Central memory CD4-positive, alpha-beta T cell (primary cell): ENCODE measurements at places on chromosomes 12 and 14.

DNA sequence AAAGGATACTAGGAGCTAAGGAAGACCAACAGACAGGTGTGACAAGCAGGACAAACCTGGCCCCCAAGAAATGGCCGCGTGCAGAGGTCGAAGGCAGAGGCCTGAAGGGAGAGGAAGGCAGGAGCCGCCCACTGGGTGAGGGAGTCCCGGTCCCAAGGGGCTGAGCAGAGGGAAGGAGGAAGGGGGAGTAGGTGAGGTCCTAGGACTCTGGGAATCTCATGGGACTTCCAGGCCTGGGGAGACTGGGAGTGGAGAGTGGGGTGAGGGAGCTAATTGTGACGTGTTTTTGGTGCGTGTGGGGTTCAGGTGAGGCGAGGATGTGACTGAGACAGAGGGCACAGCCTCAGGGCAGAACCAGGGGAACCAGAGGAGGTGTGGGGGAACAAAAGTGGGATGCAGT is 11.7 kb upstream of the FLVCR2 start:
- no peak for DNase-seq

GRCh38 chr12:75690296-75690955 is 179.0 kb upstream of the KRR1 start:
- no peak for DNase-seq

- DNase-seq, result no peak
These were observed at the start of gene AVPR1A for GRCh38 chr12:63150713-63151622. Gene AVPR1A, minus strand, starts transcription at chr12:63151201. Its CDS starts 365 bp downstream, at chr12:63150836.

DNA sequence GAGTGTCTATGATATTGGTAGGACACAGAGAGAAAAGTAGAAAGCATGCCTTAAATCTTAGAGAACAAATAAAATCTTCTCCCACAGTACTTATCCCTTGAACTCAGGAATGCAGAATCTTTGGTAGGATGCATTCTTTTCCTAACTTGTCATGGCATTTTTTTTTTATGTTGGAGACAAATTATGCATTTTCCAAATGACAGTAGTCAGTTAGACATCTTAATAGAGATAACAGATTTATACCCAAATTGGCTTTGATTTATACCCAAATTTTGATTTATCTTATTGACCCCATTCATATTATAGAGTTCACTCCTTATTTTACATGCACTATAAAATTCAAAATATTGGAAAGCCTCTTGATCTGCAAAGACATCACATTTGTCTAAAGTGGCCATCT is 132.9 kb downstream of the CNTN1 start:
- DNase-seq, result no peak

- no peak for DNase-seq
These were observed 788 bp downstream of the SFSWAP start for GRCh38 chr12:131711551-131712205.

- no peak for DNase-seq
These were observed 9.7 kb upstream of the CCDC197 start for GRCh38 chr14:93987376-93987775.

DNA sequence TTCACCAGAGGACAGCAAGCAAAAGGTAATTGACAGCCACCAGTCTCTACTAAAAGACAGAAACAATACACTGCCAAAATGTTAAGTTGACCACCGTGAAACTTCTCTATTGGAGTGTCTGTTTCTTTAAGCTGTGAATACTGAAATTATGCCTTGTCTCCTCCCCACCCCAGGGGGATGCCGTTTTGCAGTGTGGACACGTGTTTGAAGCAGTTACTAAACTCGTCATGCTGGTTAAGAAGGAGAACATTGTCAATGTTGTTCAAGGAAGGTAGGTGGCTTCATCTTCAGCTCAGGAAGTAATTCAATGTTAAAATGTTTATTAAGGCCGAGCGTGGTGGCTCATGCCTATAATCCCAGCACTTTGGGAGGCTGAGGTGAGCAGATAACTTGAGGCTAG is 32.8 kb downstream of the KCTD10 start:
- DNase-seq, result no peak

GRCh38 chr12:67517181-67517887 is 131.2 kb upstream of the DYRK2 start:
- DNase-seq, result no peak

DNA sequence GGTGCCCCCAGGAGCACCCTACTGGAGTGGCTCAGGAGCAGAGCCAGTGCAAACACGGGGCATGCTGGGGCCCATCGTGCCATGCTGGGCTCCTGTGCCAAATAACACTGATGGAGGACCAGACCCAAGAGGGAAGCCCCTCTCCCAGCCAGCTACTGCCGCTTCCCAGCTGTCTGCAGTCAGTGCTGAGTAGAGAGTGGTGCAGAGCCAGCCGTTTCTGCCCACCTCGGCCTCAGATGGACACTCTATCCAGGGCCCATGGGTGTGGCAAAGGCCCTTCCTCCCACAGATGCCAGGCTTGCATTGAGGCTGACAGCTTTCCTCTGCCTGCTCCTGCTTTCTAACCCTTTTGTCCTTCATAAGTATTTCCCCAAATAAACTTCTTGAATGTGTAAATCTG is 13.2 kb downstream of the CLBA1 start:
- no peak for DNase-seq

GRCh38 chr12:29552994-29553748 is 55.7 kb upstream of the OVCH1 start:
- DNase-seq, result no peak

DNA sequence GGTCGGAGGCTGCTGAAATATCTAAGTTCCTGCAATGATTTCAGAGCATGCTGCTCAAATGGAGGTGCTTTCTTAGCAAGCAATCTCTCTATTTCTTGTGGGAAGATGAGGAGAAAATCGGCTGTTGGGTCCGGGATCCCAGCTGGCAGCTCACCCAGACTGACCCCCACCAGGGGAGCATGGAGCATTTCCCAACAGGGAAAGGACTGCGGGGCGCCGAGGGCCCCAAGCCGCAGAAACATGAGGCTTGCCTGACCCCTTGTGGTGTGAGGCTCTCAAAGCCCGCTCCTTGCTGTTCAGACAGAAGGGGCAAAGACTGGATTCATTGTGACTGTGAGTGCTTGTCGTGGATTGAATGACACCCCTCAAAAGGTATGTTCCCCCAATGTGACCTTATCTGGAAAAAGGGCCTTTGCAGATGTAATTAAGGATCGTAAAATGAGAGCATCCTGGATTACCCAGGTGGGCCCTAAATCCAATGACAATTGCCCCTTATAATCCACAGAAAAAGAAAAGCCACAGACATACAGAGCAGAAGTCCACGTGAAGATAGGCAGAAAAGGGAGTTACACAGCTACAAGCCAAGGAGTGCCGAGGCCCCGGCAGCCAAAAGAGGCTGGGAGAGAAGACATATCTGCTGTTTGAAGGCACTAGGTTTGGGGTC is 116.3 kb upstream of the VASH1 start:
- no peak for DNase-seq

GRCh38 chr14:23375527-23376251 is 1.2 kb upstream of the CMTM5 start:
- DNase-seq, result no peak

- no peak for DNase-seq
These were observed 32.8 kb downstream of the KIF26A start for GRCh38 chr14:104171029-104171697.

- no peak for DNase-seq
These were observed 227.1 kb downstream of the GLT1D1 start for GRCh38 chr12:129080391-129080790.

- no peak for DNase-seq
These were observed 6.8 kb downstream of the PRPH start for GRCh38 chr12:49301760-49302159.

GRCh38 chr12:108649669-108650068 is 16.0 kb upstream of the SELPLG start:
- no peak for DNase-seq

DNA sequence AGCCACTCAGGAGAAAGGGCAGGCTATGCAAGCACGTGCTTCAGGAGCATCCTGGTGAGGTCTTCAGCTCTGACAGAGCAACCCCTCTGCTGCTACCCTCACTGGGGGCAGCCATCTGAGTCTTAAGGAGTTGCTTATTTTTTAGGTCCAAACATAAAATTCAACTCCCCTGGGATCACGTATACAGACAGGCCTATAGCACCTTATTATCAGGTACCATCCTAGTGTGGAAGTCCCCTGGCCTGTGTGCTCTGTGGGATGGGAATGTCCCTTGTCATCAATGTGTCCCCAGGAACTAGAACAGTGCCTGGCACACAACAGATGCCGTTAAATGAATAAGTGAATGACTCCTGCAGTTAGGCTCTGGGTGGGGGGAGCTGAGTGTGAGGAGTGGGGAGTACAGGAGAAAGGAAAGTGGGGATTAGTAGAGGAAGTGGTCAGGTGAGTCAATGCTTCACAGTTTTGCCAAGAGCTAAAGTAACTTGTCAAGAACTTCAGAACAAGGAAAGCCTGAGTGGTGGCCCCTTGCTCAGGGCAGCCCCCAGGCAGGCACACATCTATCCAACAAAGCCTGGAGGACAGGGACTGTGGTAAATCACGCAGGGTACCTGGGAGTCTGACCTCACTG is 33.5 kb downstream of the DAD1 start:
- no peak for DNase-seq

- DNase-seq, result no peak
These were observed 567.2 kb downstream of the SNAPC1 start for GRCh38 chr14:62329427-62329826.

DNA sequence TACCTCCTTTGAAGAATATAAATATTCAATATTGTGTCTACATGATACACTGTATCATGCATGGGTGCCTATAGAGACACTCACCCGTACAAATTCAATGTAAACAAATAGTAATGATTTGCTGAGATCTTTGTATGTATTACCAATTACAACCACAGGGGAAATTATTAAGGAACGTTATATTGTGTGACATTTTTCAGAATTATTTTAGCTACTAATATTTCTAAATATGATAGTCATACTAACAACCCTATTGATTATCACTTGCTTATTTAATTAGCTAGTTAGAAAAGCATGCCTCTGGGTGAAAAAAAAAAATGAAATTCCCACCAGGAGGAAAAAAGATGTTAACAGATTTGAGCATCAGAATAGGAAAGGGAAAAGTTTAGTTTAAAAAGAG is 2.1 kb downstream of the SOX5 start:
- no peak for DNase-seq

GRCh38 chr14:88130057-88130432 is 125.1 kb downstream of the GPR65 start:
- DNase-seq, result no peak

DNA sequence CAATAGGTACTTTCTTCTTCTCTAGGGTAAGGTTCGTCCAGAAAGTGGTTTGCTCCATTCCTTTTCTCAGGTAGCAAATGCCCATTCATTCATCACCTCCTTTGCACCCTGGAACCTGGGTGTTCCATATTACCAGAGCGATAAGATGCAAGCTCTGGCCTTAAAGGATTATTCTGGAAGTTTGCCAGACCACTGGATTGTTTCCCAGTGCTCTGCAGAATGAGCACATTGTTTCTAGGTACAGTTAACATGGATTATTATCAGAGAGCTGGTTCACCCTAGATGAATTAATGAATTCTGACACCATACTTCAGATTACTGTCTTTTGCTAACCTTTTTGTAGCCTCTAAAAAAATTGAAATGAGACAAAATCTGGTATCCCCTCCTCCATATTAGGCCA is 170.9 kb upstream of the BMP4 start:
- no peak for DNase-seq
